ENCODE measurements at places on chromosomes 2 and 18.

DNA sequence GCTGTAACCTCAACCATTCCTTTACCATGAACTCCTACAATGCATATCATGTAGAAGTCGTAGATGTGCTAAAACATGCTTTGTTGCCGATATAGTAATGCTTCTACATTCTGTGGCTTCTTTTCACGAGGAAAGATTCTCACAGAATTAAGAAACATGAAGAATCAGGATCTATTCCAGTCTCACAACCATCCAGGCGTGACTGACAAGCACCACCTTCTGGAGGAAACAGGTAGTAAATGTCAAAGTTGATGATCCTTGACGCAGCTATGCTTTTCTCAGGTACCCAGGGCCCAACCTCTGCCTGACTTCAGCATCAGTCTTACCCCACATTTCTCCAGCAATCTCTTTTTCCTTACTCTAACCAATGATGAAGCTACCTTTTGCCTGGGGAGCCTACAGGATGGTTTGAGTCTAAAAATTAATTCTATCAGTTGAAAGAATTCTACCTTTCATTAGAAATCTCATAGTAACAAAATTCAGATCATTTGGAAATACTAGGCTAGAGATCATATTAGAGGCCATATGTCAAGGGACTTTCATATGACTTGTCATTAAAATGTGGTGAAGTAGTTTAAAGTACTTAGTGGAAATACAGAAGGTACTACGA is 123.3 kb upstream of the RND3 start:
- DNase-seq = peak; percentile 44

DNA sequence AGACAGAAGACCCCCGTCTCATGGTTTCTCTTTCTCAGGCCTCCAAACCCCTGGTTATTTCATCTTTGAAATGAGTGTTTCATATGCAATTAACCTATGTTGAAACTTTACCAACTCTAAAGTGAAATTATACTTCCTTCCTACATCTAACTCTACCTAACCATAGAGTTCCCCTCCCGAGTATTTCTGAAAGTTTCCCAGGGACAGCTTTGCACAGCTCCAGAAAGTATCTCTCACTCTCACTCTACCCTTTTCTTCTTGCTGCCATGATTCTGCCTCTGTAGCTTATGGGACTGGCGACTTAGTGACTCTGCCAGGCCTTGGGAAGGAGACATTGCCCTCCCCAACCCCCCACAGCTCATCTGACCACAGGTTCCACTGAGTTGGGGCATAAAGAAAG is 107.9 kb downstream of the B3GNT2 start:
- no peak for DNase-seq

- DNase-seq = no peak
Measured at GRCh38 chr2:149594411-149594810, 6.8 kb upstream of the MMADHC start.

DNA sequence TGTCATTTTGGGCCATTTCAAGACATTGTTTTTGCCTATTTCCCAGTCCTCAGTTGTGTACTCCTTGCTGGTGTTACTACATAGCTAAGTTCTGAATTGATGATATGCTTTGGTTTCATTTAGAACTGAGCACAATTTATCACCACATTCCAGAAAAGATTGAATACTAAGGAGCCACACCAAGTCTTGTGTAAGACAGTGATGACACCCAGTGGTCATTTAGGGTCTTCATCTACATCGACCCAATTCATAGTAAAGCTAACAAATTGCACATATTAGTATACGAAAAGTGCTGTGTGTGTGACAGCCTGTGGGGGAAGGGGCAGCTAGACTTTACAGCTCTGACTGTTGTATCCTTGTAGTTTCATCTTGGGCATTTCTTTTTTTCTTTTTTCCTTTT is 10.9 kb upstream of the DLX2 start:
- DNase-seq = no peak

- no peak for DNase-seq
Measured at GRCh38 chr18:63505566-63506335, 29.0 kb downstream of the SERPINB5 start.

- no peak for DNase-seq
Measured at GRCh38 chr18:42229211-42230210, 274.5 kb downstream of the PIK3C3 start.

GRCh38 chr18:69838620-69839411 is 108.9 kb downstream of the CD226 start:
- DNase-seq = no peak

GRCh38 chr18:7358989-7359726 is 128.3 kb downstream of the LRRC30 start:
- no peak for DNase-seq

GRCh38 chr18:8662560-8663255 is 42.6 kb upstream of the MTCL1 start:
- DNase-seq = no peak

GRCh38 chr2:148643421-148643820 is 1.1 kb upstream of the EPC2 start:
- DNase-seq = no peak

DNA sequence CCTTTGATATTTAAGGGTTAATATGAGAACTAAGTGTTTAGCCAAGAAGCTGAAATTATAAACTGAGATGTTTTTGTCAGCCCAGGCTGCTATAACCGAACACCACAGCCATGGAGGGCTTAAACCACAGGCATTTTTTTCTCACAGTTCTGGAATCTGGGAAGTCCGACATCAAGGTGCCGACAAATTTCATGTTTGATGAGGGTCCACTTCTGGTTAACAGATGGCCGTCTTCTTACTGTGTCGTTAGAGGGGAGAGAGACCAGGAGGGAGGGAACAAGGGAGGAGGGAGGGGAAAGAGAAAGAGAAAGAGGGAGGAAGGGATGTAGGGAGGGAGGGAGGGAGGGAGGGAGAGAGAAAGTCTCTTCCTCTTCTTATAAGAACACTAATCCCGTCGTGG is 6.5 kb upstream of the CNDP2 start:
- peak; percentile 93 for DNase-seq

GRCh38 chr18:79133724-79134123 is 64.5 kb downstream of the ATP9B start:
- DNase-seq = no peak

DNA sequence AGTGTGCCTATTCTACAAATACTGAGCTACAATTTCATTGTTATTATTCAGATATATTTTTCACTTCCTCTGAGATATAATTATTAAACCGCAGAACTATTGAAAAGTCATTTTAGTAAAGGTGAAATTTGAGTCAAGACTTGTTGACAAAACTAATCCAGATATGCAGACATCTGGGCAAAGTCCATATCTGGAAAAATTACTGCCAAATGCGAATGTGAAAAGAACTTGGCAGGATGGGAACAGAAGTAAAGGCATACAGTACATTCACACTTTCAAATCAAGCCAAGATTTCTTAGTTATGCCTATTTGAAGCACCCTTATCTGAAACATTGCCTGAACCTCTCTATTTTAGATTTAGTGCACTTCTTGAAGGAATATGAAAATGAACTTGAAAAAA is 923.6 kb downstream of the CCDC85A start:
- no peak for DNase-seq

GRCh38 chr2:205176546-205176945 is 505.8 kb upstream of the NRP2 start:
- no peak for DNase-seq

GRCh38 chr2:191303140-191304005 is 58.2 kb downstream of the MYO1B start:
- DNase-seq = no peak

DNA sequence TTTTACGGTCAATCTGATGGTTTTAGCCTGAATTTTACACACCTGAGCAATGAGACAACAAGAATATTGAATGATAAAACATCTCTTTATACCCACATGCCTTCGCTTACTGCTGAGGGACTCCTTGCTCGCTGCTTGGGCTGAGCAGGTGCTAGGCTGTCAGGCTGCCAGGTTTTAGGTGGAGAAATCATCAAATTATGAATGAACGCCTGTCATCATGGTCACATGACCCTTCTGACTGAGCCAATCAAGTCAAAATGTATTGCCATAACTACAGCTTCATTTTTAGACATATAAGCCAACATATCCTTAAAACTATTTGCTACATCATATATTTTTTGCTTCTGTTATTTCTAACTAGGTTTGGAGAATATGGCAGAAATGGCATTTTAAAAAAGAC is 274.0 kb downstream of the LNPK start:
- DNase-seq = no peak

GRCh38 chr2:14428056-14428455 is 204.5 kb upstream of the LRATD1 start:
- peak; percentile 60 for DNase-seq

- DNase-seq = no peak
Measured at GRCh38 chr2:156320486-156321098, 11.9 kb downstream of the NR4A2 start.

- DNase-seq = no peak
Measured at GRCh38 chr2:112880696-112881095, 30.3 kb upstream of the IL37 start.

GRCh38 chr2:118639371-118639770 is 208.1 kb downstream of the EN1 start:
- no peak for DNase-seq

GRCh38 chr2:238265605-238266004 is 22.8 kb downstream of the PER2 start:
- DNase-seq = no peak

GRCh38 chr2:69169655-69170389 is 156.8 kb downstream of the ANTXR1 start:
- DNase-seq = no peak

DNA sequence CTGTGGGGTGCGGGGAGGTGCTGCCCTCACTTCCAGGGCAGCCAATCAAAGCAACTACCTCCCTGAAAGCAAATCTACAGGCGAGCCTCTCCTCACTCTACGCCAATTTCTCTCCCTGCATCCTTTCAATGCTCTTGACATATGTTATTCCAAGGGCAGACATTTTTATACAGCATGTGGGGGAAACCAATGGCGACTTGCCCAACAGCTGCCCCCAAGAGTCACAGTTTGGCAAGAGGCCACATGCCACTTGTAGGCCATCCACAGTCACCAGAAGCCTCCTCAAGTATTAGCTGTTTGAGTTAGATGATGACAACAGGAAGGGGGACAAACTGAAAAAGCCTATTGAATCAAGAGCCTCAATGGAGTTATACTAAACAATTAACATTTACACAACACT is 114.6 kb downstream of the MYO5B start:
- no peak for DNase-seq

GRCh38 chr2:171399292-171399691 is 34.5 kb downstream of the METTL8 start:
- no peak for DNase-seq

GRCh38 chr2:242015108-242016065 is 145.9 kb downstream of the RTP5 start:
- DNase-seq = no peak

- DNase-seq = no peak
Measured at GRCh38 chr18:79756143-79756500, 41.6 kb upstream of the KCNG2 start.

- DNase-seq = no peak
Measured at GRCh38 chr18:7856733-7857132, 289.6 kb downstream of the PTPRM start.

DNA sequence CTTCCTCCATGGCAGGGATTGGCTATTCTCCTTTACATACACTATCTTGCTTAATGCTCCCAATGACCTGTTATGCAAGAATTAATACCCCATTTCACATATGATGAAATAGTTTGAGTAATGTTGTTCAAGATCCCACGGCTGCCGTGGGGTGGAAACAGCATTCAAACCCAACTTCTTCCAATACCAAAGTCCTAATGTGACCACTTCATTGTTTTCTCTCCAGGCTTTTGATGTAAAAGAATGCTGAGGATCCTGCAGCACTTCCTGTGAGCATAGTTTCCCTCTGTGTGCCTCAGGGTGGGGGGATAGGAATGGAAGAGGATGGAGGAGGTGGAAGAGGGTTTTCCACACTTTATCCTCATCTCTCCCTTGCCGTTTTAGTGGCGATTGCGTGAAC is 199.4 kb downstream of the IRS1 start:
- peak; percentile 48 for DNase-seq

DNA sequence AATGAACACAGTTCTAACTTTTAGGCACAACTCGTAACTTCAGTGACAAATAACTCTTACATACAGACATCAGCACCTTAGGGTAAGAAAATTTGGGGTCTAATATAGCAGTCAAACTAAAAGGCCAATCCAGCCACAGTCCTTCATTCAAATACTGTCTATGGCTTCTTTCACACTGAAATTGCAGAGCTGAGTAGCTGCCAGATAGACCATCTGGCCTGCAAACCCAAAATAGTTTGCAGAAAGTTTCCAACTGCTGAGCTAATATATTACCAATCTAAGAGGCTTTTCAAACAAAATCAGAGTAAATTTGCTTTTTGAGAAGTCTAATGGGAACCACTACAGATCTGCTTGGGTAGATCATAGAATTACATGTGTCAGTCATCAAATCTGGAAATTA is 183.4 kb downstream of the GALR1 start:
- DNase-seq = no peak

- DNase-seq = no peak
Measured at GRCh38 chr2:241053576-241054251, 48.4 kb downstream of the MTERF4 start.

DNA sequence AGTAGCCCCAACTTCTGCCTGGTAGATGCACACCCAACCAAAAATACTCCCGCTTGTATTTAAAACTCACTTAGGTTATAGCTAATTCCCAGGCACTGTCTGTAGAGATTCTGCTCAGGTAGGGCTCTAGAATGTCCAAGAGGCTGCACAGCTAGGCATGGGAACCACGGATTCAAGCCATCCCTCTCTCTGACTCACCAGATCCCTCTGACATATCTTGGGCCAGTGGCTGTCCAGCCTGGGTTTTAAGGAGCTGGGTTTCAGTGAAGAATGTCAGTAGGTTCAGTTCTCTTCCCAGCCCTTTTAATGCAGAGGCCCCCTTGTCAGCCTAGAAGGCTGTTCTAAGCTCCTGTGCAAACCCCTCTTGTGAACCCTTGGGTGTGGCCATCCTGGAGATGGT is 15.9 kb upstream of the IL1R1 start:
- no peak for DNase-seq

DNA sequence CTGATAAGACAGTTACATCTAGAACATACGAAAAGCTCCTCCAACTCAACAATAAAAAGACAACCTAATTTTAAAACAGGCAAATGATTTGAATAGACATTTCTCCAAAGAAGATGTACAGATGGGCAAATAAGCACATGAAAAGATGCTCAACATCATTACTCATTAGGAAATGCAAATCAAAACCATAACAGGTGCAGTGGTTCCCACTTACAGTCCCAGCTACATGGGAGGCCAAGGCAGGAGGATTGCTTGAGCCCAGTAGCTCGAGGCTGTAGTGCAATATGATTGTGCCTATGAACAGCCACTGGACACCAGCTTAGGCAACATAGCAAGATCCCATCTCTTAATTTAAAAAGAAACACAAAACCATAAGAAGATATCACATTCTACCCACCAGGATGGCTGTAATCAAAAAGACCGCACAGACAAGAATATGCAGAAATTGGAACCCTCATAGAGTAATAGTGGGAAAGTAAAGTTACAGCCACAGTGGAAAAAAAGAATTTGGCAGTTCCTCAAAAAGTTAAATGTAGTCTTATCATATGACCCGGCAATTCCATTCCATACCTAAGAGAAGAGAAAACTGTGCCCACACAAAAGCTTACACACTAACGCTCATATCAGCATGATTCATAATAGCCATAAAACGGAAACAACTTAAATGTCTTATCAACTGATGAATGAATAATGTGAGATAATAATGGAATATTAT is 30.5 kb upstream of the ARMC9 start:
- DNase-seq = no peak

Data from fibroblast of skin of left quadriceps (primary cell).